Aorta (tissue), 5 donors: ENCODE measurements at places on chromosomes 1 and 21. TPM values are rescaled to one million over a fixed set of nuclear protein-coding genes. Genes with fewer than 3 reads are reported as not detected.

Gene INSRR
- not detected for total RNA-seq

Gene TSPEAR
- total RNA-seq: not detected

Gene ADORA3
- total RNA-seq: 10.5 TPM

Gene TMEM81
- total RNA-seq: 3.1 TPM

Gene MACO1
- 14.8 TPM for total RNA-seq

Gene GBP7
- total RNA-seq: 0.21 TPM

Gene AJAP1
- 2.3 TPM for total RNA-seq

Gene CDA
- total RNA-seq: 9.0 TPM

Gene PRAMEF15
- total RNA-seq: not detected

DNA sequence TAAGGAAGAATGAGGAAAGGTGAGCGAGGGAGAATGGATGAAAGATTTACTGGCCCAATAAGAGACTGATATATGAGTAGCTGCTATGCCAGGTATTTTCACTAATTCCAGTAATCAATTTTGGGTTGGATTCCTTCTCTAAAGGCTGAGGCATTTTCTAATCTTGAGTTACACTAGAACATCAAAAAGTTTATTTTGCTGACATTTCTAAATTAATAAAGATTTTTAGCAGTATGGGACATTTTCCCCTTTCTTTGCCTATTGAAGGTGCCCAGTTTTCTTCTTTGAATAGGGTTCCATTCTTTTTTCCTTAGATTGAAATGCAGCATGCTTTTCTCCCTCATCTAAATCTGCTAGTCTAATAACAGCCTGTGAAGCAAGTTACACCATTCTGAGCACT, 52.9 kb downstream of the ZNHIT6 start:
- no peak overlapping the region for H3K27ac ChIP-seq
- no peak for DNase-seq
- H3K27me3 ChIP-seq: no peaks in the 10 kb centered on the region
- no peaks in the 10 kb centered on the region for H3K4me1 ChIP-seq

DNA sequence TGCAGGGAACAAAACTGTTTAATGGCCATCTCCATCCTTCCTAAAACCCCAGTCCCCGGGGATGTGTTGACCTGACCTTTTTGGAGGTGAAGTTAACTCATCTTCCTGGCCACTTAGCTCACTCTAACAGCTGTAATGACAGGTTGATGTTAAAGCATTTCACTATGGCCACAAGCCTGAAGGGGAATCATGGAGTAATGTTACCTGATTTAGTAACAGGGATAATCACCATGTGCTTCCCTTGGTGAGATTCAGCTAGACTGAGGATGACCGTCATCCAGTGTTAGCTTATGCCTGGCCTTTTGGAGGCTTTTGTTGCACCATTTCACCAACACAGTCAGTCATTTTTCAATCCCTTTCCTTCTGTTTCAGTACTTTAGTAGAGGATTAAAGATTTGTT, 64.3 kb upstream of the RAVER2 start:
- H3K27ac ChIP-seq: no peak overlapping the region
- H3K36me3 ChIP-seq: peaks cover 3% of the 10 kb centered on the region
- H3K27me3 ChIP-seq: no peaks in the 10 kb centered on the region
- H3K4me1 ChIP-seq: no peaks in the 10 kb centered on the region

GRCh38 chr1:53107570-53108322, 34.7 kb downstream of the SLC1A7 start:
- H3K27ac ChIP-seq: no peak overlapping the region
- H3K36me3 ChIP-seq: no peaks in the 10 kb centered on the region
- H3K27me3 ChIP-seq: no peaks in the 10 kb centered on the region
- no peaks in the 10 kb centered on the region for H3K4me1 ChIP-seq

- no peak for DNase-seq
- H3K4me3 ChIP-seq: no peak overlapping the region
These were observed 198.4 kb upstream of the ADGRL4 start for GRCh38 chr1:79204779-79205479.

- DNase-seq: no peak
- no peaks in the 10 kb centered on the region for H3K4me1 ChIP-seq
- H3K27ac ChIP-seq: no peak overlapping the region
- no peak overlapping the region for H3K4me3 ChIP-seq
These were observed 11.7 kb downstream of the RNU5D-1 start for GRCh38 chr1:44719318-44719717.

GRCh38 chr1:231107600-231108326, 54.1 kb upstream of the TRIM67 start:
- H3K4me1 ChIP-seq: no peaks in the 10 kb centered on the region
- H3K27ac ChIP-seq: no peak overlapping the region
- no peaks in the 10 kb centered on the region for H3K27me3 ChIP-seq
- no peaks in the 10 kb centered on the region for H3K36me3 ChIP-seq

GRCh38 chr1:84569216-84569615, 5.0 kb downstream of the CTBS start:
- peaks cover 5% of the 10 kb centered on the region for H3K4me1 ChIP-seq
- no peaks in the 10 kb centered on the region for H3K27me3 ChIP-seq
- H3K36me3 ChIP-seq: no peaks in the 10 kb centered on the region
- H3K4me3 ChIP-seq: no peak overlapping the region
- no peak overlapping the region for H3K27ac ChIP-seq
- DNase-seq: no peak

DNA sequence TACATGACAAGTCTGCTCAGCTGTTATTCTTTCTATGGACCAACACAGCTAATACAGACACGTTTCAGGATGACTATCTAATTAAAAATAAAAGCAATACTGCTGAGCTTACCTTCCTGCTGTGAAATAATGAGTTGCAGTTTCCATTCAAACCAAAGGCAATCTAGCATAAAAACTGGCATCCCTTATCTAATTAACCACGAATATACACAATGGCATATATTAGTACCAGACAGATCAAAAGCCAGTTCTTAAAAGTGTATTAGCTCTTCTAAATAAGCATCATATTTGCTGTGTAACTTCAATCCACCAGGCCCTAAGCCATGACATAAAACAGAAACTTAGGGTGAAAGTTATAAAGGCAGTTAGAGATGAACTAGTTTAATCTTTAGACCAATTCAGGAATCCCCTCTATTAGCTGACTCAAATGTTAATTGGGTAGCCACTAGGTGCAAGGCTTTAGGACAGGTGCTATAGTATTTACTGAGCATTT, 20.6 kb downstream of the TESK2 start:
- H3K4me3 ChIP-seq: no peak overlapping the region
- H3K36me3 ChIP-seq: no peaks in the 10 kb centered on the region
- no peak for DNase-seq
- H3K27me3 ChIP-seq: no peaks in the 10 kb centered on the region
- no peaks in the 10 kb centered on the region for H3K4me1 ChIP-seq
- no peak overlapping the region for H3K27ac ChIP-seq

DNA sequence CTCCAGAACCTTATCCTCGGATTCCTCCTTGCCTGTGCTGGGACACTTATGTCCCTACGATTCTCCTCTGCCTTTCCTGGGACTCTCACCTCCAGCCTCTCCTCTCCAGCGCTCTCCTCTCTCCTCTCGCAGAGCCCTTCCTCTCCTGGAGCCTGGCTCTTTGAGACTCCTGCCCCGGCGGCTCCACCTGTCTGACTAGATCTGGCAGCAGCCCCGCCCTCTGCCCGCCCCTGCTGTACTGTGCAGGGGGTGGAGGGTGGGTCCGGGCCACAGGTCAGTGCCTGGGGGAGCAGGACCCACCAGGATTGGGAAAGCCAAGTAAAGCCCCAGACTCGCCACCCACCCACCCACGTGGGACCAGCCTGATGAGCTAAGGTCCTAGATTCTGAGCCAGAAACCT, 1.6 kb downstream of the ELOVL1 start:
- H3K4me1 ChIP-seq: no peaks in the 10 kb centered on the region
- no peak overlapping the region for H3K27ac ChIP-seq
- H3K4me3 ChIP-seq: no peak overlapping the region

GRCh38 chr21:44478124-44478800, 23.0 kb downstream of the LRRC3 start:
- no peak for DNase-seq
- H3K4me3 ChIP-seq: no peak overlapping the region
- H3K27me3 ChIP-seq: no peaks in the 10 kb centered on the region

DNA sequence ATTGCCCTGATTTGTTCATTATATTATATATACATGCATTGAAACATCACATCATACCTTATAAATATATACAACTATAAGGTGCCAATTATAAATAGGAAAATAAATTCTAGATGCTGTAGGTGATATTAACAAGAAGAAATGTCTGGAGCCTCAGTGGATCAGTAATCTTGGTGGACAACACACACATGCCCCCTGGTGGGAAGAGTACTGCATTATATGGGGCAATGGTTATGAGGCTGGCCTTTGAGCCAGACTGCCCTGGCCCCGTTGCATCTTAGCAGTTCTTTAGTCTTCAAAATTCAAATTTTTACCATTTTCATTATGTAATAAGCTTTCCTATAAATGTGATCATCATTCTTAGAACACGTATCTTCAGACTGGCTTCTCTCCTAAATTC, 335.0 kb upstream of the GREM2 start:
- no peak overlapping the region for H3K27ac ChIP-seq
- H3K4me1 ChIP-seq: no peaks in the 10 kb centered on the region
- H3K36me3 ChIP-seq: no peaks in the 10 kb centered on the region
- no peak overlapping the region for H3K4me3 ChIP-seq
- H3K27me3 ChIP-seq: no peaks in the 10 kb centered on the region
- no peak for DNase-seq

GRCh38 chr1:233844692-233845091, 59.8 kb upstream of the SLC35F3 start:
- DNase-seq: no peak
- no peaks in the 10 kb centered on the region for H3K36me3 ChIP-seq
- no peak overlapping the region for H3K4me3 ChIP-seq
- no peak overlapping the region for H3K27ac ChIP-seq
- no peaks in the 10 kb centered on the region for H3K4me1 ChIP-seq

GRCh38 chr21:26060335-26061115, 110.0 kb downstream of the APP start:
- H3K27me3 ChIP-seq: no peaks in the 10 kb centered on the region
- no peaks in the 10 kb centered on the region for H3K4me1 ChIP-seq
- no peak overlapping the region for H3K27ac ChIP-seq
- H3K4me3 ChIP-seq: no peak overlapping the region
- no peaks in the 10 kb centered on the region for H3K36me3 ChIP-seq

DNA sequence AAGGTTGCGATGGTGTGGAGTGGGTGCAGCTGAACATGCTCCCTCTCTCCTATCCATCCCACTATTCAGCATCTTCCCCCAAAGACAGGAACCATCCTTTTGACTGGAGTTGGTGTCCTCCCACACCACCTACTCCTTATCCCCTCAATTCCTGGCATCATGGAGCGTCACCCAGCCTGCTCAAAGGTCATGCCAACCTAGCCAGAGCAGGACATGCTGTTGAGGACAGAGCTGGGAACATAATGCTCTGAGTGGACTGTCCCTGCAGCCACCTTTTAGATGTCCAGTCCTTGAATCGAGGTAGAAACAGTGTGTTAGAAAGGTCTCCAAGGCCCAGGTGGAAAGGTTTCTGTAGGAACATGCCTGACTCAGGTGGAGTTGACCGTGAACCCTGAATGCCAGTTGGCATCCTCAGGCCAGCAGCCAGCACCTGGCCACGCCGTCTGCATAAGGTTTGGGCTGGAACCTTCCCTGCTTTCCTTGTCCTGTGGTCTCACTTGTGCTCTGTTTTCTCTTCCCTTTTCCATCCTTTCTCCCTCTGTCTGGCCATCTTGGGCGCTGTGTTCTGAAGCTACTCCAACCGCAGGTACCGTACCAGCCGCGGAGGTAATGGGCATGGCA, 52.2 kb upstream of the CNTN2 start:
- H3K27ac ChIP-seq: no peak overlapping the region
- no peaks in the 10 kb centered on the region for H3K36me3 ChIP-seq
- no peaks in the 10 kb centered on the region for H3K27me3 ChIP-seq

DNA sequence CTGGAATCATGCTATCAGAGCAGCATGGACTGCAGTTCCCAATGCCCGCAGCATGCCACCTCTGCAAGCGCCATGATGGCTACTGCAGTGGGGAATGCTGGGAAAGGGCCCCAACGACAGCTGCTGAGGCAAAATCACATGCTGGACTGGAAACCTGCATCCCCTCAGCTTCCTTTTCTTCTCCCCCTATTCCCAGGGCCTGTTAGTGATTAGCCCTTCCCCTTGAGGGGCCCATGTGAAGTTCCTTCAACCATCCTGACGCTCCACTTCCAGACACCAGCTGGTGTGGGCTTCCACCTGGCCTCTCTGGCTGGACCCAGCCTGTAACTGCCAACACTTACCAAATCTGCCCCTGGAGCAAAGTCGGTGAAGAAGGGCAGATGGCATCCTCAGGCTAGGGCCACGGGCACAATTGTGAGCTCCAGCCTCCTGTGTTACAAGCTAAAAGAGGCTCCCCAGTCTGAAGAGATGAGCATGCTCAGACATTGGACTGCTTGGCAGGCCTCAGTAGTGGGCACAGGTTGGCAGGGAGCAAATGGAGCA, 22.1 kb upstream of the SDC3 start:
- H3K27ac ChIP-seq: no peak overlapping the region
- H3K4me3 ChIP-seq: no peak overlapping the region
- H3K36me3 ChIP-seq: peaks cover 4% of the 10 kb centered on the region
- DNase-seq: no peak
- H3K27me3 ChIP-seq: no peaks in the 10 kb centered on the region

DNA sequence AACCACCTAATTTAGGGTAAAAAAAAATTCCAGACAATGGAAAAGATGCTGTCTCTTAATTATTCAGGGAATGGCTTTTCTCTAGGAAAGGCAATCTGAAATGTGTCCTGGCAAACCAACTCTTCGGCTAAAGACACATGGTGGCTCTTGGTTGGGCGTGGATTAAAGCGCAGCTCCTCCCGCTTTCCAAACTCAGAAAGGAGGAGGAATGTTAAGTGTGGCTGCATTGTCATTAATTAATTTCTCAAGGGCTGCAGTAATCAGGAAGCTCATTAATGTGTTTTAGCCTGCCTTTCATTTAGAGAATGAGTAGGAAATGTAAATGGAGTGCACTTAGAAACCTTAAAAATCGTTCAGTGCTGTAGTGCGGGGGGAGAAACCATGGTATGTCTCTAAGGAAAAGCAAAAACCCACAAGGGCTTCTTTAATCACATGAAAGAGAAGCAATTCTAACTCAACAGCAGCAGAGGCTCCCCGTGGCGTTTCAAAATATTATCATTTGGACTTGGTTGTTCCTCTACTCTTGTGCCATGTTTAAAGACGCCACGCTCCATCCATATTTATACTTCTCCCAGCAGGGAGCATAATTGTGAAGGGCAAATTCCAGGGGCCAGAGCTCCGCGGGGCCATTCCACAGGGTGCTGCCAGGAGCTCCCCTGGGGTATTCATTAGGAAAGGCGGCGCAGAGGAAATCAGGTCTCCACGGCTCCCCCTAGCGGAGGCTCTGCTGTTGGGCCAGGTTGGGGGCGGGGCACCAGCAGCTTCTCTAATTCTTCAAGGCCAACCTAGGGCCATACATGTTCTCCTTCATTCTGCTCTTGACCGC, 91.9 kb upstream of the SSX2IP start:
- DNase-seq: peak; percentile 77
- H3K36me3 ChIP-seq: no peaks in the 10 kb centered on the region
- no peak overlapping the region for H3K4me3 ChIP-seq
- H3K27ac ChIP-seq: no peak overlapping the region
- H3K4me1 ChIP-seq: no peaks in the 10 kb centered on the region

DNA sequence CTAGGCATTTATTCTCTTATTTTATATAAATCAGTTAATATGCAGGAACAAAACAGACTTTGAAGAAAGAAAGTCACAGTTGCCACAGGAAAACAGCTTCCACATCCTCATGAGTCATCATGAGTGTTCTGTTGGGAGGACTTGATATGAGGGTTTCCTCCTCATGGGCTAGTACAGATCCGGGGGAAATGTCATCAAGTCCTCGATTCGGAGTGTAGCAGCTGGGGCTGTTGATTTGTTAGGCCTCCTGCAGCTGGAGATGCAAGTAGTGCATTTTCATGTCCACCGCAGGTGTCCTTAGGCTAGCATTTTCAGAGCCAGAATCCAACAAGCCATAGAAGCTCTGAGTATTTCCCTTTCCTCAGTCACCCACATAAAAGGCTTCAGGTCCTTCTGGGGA, 36.7 kb downstream of the ADAM30 start:
- H3K4me3 ChIP-seq: no peak overlapping the region
- no peak overlapping the region for H3K27ac ChIP-seq
- no peak for DNase-seq
- no peaks in the 10 kb centered on the region for H3K27me3 ChIP-seq
- H3K36me3 ChIP-seq: no peaks in the 10 kb centered on the region
